Glomerular endothelial cell (primary cell): ENCODE measurements at places on chromosomes 4 and X.

GRCh38 chrX:45774961-45775360 lies 574.3 kb upstream of the DIPK2B start:
- no peak for DNase-seq

- no peak for DNase-seq
These were observed 49.1 kb downstream of the TMEM165 start for GRCh38 chr4:55444827-55445226.

GRCh38 chr4:94634271-94634670 lies 123.5 kb upstream of the BMPR1B start:
- no peak for DNase-seq

- no peak for DNase-seq
These were observed 305.3 kb downstream of the PRR32 start for GRCh38 chrX:127124871-127125270.
